Body of pancreas (tissue), 4 donors: ENCODE measurements at places on chromosomes 4 and X. TPM values are rescaled to one million over a fixed set of nuclear protein-coding genes. Genes with fewer than 3 reads are reported as not detected.

- H3K27ac ChIP-seq = no peak overlapping the region
- DNase-seq = no peak
- no peaks in the 10 kb centered on the region for H3K36me3 ChIP-seq
- peaks cover 5% of the 10 kb centered on the region for H3K4me1 ChIP-seq
- no peak overlapping the region for H3K4me3 ChIP-seq
Observed at GRCh38 chr4:78862314-78862737, 76.9 kb downstream of the PAQR3 start.

DNA sequence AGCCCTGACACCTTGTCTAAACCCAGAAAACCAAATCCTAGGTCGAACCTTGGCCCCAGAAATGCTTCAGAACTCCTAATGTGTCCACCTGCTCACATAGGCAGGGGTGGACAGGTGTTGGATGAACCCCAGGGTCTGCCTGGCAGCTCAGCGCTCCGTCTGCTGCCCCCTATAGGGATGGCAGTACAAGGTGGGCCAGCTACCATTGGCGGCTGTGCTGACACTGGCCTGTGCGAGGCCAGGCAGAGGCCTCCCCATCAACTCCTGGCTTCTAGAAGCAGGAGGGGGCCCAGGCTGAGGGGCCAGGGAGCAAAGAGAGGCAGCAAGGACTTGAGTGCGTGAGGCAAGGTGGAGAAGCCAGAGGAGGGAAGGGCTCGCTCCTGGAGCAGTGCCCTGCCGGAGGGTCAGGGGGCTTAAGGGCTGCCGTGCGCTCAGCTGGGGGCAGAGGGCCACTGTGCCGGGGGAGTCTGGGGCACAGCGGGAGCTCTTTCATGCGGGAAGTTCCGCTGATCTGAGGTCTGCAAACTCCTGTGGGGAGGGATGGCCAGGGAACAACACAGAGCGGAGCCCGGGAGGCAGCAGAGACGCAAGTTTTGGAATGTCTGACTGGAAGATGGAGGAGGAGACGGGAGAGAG, 20.6 kb downstream of the CCNQ start:
- no peak for DNase-seq
- no peaks in the 10 kb centered on the region for H3K36me3 ChIP-seq
- H3K27me3 ChIP-seq = no peaks in the 10 kb centered on the region
- no peak overlapping the region for H3K27ac ChIP-seq
- H3K4me1 ChIP-seq = no peaks in the 10 kb centered on the region
- H3K4me3 ChIP-seq = no peak overlapping the region

- no peak overlapping the region for H3K27ac ChIP-seq
- no peaks in the 10 kb centered on the region for H3K4me1 ChIP-seq
Observed at GRCh38 chrX:134658760-134659023, 421 bp upstream of the PLAC1 start.

- no peak overlapping the region for H3K4me3 ChIP-seq
- H3K4me1 ChIP-seq = no peaks in the 10 kb centered on the region
- no peak overlapping the region for H3K27ac ChIP-seq
- DNase-seq = no peak
Observed at GRCh38 chr4:110988722-110989121, 365.8 kb upstream of the PITX2 start.

The TMPRSS11B gene
- not detected for total RNA-seq

The VSIG1 gene
- 2.6 TPM for total RNA-seq

The SGMS2 gene
- total RNA-seq = 36.9 TPM

- DNase-seq = no peak
- no peaks in the 10 kb centered on the region for H3K27me3 ChIP-seq
- H3K4me1 ChIP-seq = no peaks in the 10 kb centered on the region
Observed at GRCh38 chr4:80035336-80035735, 37.7 kb downstream of the ANTXR2 start.

The RTL5 gene
- 1.6 TPM for total RNA-seq

GRCh38 chrX:37509349-37509748, 62.1 kb upstream of the LANCL3 start:
- H3K27ac ChIP-seq = no peak overlapping the region
- H3K4me1 ChIP-seq = no peaks in the 10 kb centered on the region
- no peak overlapping the region for H3K4me3 ChIP-seq
- no peaks in the 10 kb centered on the region for H3K27me3 ChIP-seq

GRCh38 chr4:39655876-39656275, 17.2 kb upstream of the SMIM14 start:
- peak; percentile 64 for DNase-seq
- H3K36me3 ChIP-seq = no peaks in the 10 kb centered on the region
- H3K4me1 ChIP-seq = peaks cover 9% of the 10 kb centered on the region
- no peaks in the 10 kb centered on the region for H3K27me3 ChIP-seq

DNA sequence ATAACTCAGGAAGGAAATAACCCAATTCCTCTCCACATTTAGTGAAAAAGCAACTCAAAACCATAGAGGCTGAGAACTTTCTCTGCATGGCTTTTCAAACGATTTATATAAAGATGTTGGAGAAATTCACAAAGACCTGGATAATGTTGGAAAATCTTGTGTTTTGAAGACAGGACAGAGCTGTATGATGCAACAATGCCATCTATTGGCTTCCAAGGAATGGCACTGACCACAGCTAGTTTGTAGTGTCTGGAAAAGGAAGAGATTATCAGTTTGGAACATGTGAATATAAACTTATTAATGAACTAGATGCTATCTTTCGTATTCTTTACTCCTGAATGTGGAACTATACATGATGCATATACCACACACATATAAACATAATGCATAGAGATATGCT, 503.6 kb downstream of the IL1RAPL1 start:
- H3K4me1 ChIP-seq = no peaks in the 10 kb centered on the region
- no peaks in the 10 kb centered on the region for H3K27me3 ChIP-seq
- no peak for DNase-seq
- no peak overlapping the region for H3K27ac ChIP-seq
- H3K4me3 ChIP-seq = no peak overlapping the region

The EVC2 gene
- total RNA-seq = 8.6 TPM

- H3K27me3 ChIP-seq = no peaks in the 10 kb centered on the region
- DNase-seq = no peak
- no peak overlapping the region for H3K4me3 ChIP-seq
- H3K27ac ChIP-seq = no peak overlapping the region
Observed at GRCh38 chr4:185287031-185287430, 77.6 kb downstream of the SNX25 start.

DNA sequence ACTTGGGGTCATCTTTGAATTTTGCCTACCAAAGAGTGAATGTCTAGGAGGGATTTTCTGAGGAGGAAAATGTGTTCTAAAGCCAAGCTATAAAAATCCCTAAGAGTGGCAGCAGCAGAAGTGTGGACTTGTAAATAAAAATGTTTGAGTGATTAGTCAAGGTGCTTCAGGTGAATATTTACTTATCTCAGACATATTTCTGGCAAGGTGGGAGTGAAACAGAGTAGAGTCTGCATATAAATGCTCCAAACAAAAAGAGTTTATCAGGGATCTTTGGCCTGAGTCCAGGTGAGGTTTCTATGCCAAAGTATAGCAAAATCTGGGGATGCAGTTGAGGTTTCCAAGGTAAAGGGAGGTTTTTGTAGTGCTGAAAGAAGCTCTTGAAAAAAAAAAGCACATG, 19.7 kb downstream of the CYSLTR1 start:
- DNase-seq = no peak
- no peak overlapping the region for H3K27ac ChIP-seq
- H3K4me1 ChIP-seq = no peaks in the 10 kb centered on the region
- no peaks in the 10 kb centered on the region for H3K27me3 ChIP-seq
- no peaks in the 10 kb centered on the region for H3K36me3 ChIP-seq

- H3K36me3 ChIP-seq = no peaks in the 10 kb centered on the region
- no peaks in the 10 kb centered on the region for H3K27me3 ChIP-seq
- H3K27ac ChIP-seq = no peak overlapping the region
- no peak overlapping the region for H3K4me3 ChIP-seq
- no peaks in the 10 kb centered on the region for H3K4me1 ChIP-seq
Observed at GRCh38 chrX:140866446-140866845, 135.9 kb upstream of the SPANXB1 start.

The MAGEA12 gene
- total RNA-seq = not detected

DNA sequence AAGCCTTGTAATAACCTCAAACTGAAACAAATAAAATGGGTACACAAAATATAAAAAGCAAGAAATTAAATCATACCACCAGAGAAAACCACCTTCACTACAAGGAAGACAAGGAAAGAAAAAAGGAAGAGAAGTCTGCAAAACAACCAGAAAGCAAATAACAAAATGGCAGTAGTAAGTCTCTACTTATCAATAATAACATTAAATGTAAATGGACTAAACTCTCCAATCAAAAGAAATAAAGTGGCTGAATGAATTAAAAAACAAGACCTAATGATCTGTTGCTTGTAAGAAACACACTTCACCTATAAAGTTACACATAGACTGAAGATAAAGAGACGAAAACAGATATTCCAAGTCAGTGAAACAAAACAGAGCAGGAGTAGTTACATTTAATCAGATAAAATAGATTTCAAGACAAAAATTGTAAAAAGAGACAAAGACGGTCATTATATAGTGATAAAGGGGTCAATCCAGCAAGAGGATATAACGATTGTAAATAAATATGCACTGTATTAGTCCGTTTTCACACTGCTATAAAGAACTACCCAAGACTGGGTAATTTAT, 144.1 kb downstream of the MAB21L2 start:
- H3K4me3 ChIP-seq = no peak overlapping the region
- no peak for DNase-seq
- peaks cover 28% of the 10 kb centered on the region for H3K4me1 ChIP-seq
- no peak overlapping the region for H3K27ac ChIP-seq
- no peaks in the 10 kb centered on the region for H3K36me3 ChIP-seq
- no peaks in the 10 kb centered on the region for H3K27me3 ChIP-seq

The SPANXC gene
- total RNA-seq = not detected

- DNase-seq = no peak
- H3K27ac ChIP-seq = peak overlapping the region; percentile 88
- H3K4me3 ChIP-seq = no peak overlapping the region
- H3K36me3 ChIP-seq = no peaks in the 10 kb centered on the region
- H3K4me1 ChIP-seq = peaks cover 20% of the 10 kb centered on the region
Observed at GRCh38 chrX:71256051-71256450, 2.1 kb upstream of the ZMYM3 start.

GRCh38 chr4:106287353-106287969, 28.5 kb downstream of the TBCK start:
- no peak overlapping the region for H3K27ac ChIP-seq
- H3K36me3 ChIP-seq = no peaks in the 10 kb centered on the region
- no peak for DNase-seq
- no peaks in the 10 kb centered on the region for H3K27me3 ChIP-seq

GRCh38 chrX:16664626-16665025, 14.7 kb downstream of the S100G start:
- no peak overlapping the region for H3K4me3 ChIP-seq
- no peaks in the 10 kb centered on the region for H3K27me3 ChIP-seq
- H3K27ac ChIP-seq = no peak overlapping the region

- no peak overlapping the region for H3K4me3 ChIP-seq
- no peaks in the 10 kb centered on the region for H3K36me3 ChIP-seq
- peaks cover 14% of the 10 kb centered on the region for H3K4me1 ChIP-seq
- H3K27me3 ChIP-seq = no peaks in the 10 kb centered on the region
- DNase-seq = peak; percentile 74
Observed at GRCh38 chr4:25299476-25300203, 12.9 kb upstream of the ZCCHC4 start.

The ALPK1 gene
- total RNA-seq = 26.7 TPM

- H3K27me3 ChIP-seq = no peaks in the 10 kb centered on the region
- H3K36me3 ChIP-seq = no peaks in the 10 kb centered on the region
- H3K27ac ChIP-seq = no peak overlapping the region
- no peak for DNase-seq
- no peak overlapping the region for H3K4me3 ChIP-seq
Observed at GRCh38 chr4:167000141-167000852, 234.0 kb downstream of the SPOCK3 start.

DNA sequence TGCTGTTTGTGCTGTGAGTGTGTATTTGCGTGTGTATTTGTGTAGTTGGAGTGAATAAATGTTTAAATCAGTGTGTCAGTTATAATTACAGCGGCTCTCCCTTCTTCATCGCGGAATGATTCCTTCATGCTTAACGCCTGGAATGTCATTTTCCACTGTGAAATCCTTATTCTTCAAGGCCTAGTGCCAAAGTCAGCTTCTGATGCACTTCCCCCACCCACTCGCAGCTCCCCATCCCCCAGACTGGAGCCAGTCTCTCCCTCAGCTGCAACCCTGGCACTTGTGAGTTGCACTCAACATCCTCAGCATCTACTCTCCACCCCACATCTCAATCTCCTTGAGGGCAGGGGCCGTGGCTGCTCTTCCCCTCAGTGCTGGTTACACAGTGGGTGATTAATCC, 583.0 kb downstream of the BCOR start:
- no peak overlapping the region for H3K4me3 ChIP-seq
- no peak for DNase-seq
- no peaks in the 10 kb centered on the region for H3K36me3 ChIP-seq
- peaks cover 9% of the 10 kb centered on the region for H3K4me1 ChIP-seq

DNA sequence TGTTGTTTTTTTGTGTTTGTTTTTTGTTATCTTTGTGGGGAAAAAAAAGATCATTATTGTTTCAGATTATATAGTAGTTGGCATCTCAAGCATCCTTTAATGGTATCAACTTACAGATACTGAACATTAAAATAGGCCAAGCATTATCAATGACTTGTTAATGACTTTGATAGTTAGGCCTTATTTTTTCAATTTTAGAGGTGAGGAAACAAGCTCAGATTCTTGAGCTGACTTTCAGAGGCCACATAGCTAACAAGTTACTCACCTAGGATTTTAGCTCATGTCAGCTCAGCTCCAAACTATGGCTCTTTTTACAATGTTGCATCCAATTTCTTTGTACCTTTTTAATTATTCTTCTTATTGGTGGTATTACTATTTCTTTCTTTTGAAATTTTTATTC, 471 bp upstream of the PLAC8 start:
- no peak overlapping the region for H3K4me3 ChIP-seq
- no peak overlapping the region for H3K27ac ChIP-seq
- H3K36me3 ChIP-seq = no peaks in the 10 kb centered on the region
- peaks cover 6% of the 10 kb centered on the region for H3K4me1 ChIP-seq
- DNase-seq = no peak

DNA sequence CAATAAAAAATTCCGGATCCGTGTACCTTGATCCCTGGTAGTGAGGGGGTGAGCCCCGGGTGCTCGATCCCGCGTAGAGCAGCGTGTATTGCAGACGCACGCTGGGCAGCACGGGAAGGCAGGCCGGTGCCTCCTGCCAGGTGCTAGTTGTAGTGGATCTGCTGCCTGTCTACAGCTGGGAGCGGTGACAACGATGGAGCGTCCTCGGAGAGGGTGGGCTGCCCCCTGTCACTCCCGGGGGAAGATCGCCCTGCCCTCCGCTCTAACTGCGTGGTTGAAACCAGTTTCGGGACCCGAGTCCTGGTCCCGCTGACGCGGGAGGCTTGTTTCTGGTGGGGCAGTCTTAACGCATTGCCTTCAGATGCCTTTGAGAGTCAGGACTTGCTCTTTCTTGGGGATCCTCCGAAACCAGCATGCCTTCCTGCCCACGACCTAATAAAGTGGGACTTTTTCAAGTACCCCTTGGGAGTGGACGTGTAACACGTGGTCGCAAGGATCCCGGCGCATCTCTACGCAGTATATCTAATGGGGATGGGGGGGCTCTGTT, 2.7 kb upstream of the NKX6-1 start:
- peaks cover 26% of the 10 kb centered on the region for H3K4me1 ChIP-seq
- DNase-seq = no peak
- H3K27ac ChIP-seq = no peak overlapping the region
- no peak overlapping the region for H3K4me3 ChIP-seq
- H3K27me3 ChIP-seq = peaks cover 11% of the 10 kb centered on the region

The XAGE1A gene
- total RNA-seq = not detected

- H3K4me3 ChIP-seq = no peak overlapping the region
- H3K27ac ChIP-seq = no peak overlapping the region
- peaks cover 3% of the 10 kb centered on the region for H3K36me3 ChIP-seq
Observed at GRCh38 chrX:48576108-48576507, 1.8 kb downstream of the RBM3 start.

The HPGD gene
- 0.33 TPM for total RNA-seq
